ENCODE measurements at places on chromosomes 6 and 20.
A peak's percentile ranks its signal among the peaks of the same experiment; 100 is the strongest.

DNA sequence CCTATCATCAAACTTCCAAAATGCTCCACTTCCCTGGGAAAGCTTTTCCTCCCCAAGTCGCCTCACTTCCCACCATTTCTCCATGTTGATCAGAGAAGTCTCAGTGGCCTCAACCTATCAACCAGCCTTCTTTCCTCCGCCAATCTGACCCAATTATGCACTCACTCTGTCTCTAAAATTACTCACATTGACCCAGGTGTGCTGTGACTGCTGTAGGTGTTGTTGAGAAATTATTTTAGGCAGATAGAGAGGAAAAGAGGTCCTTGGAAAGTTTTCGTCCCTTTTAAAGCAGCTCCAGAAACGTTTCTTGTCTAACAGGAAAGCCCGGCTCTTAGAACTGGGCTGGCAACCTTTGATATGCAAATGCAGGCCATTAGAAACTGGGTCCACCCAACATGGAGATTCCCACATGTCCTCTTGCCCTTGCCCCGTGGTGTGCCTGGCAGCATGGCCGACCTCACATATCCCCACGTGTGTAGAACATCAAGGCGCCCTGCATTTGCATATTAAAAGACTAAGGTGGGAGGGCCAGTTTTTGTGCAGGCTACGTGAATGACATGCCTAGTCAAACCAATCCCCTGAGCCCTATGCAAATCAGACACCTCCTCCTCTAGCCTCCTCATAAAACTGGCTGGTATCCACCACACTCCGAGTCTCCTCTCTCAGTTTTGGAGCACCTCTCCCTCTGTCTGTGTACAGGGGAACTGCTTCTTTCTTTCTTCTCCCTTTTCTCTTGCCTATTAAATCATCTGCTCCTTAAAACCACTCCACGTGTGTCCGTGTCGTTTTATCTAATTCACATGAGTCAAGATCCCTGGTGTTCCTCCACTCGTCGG, 12.9 kb downstream of the IPCEF1 start:
- no peak for DNase-seq

GRCh38 chr6:11585426-11586016, 48.0 kb downstream of the TMEM170B start:
- peak; percentile 29 for DNase-seq

DNA sequence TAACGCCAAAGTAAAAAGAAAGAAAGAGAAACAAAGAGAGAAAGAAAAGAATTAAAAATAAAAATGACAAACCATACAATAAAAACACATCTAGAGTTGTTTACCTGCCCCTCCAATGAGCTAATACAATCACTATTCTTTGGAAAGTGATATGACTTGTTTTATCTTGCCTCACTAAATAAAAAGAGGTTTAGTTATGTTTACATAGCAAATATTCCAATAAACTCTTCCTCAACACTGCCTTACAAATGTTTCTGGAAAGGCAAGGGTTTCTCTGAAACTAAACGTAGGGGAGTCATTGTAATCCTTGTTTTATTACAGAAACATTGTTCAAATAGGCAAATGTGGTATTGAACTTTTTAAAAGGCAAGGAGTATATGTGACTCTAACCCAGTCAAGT, 396.2 kb downstream of the EPM2A start:
- no peak for DNase-seq

DNA sequence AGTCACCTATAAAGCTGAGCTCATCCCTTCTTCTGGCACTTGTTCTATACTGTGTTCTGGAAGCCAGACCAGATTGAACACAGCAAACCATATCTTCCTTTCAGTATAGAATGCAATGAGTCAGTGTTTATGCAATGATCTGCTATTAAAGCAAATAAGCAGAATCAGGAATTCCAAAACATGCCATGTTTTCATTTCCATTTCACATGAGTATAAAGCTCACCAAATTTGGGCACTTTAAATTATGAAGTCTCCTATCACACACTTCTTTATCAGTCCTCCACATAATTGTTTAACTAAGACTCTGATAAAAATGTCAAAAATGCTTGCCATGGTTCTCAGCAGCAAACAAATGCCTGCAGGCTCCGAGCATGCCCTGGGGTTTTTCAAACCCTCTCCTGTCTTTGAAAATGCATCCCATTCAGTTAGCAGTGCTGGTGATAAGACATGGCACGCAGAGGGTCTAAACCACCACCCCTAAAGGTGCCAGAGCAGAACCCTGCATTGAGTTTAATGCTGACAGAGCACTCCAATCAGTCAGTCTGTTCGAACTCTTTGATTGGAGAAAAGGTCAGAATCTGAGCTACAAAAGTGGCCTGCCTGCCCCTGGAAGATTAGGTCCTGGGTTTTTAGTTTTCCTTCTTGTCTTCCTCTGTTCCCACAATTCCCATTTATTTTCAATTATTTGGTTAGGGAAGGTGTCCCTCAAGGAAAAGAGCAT, 234.1 kb downstream of the GMPR start:
- DNase-seq, result no peak

DNA sequence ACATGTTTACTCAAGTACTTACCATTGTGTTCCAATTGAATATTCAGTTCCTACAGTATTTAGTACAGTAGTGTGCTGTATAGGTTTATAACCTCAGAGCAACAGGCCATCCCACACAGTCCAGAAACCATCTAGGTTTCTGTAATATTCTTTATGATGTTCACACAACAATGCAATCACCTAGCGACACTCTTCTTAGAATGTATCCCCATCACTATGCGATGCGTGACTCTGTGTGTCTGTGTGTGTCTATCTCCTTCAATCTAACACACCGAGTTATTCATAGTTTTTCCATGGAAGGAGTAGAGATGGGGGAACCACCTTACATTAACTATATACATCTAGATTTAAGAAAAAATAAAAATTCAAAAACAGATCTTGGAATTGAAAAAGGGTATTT, 161.7 kb downstream of the INSM1 start:
- DNase-seq, result no peak

Data from endothelial cell (in vitro differentiated cells).